ENCODE measurements at places on chromosomes 13 and 19.

DNA sequence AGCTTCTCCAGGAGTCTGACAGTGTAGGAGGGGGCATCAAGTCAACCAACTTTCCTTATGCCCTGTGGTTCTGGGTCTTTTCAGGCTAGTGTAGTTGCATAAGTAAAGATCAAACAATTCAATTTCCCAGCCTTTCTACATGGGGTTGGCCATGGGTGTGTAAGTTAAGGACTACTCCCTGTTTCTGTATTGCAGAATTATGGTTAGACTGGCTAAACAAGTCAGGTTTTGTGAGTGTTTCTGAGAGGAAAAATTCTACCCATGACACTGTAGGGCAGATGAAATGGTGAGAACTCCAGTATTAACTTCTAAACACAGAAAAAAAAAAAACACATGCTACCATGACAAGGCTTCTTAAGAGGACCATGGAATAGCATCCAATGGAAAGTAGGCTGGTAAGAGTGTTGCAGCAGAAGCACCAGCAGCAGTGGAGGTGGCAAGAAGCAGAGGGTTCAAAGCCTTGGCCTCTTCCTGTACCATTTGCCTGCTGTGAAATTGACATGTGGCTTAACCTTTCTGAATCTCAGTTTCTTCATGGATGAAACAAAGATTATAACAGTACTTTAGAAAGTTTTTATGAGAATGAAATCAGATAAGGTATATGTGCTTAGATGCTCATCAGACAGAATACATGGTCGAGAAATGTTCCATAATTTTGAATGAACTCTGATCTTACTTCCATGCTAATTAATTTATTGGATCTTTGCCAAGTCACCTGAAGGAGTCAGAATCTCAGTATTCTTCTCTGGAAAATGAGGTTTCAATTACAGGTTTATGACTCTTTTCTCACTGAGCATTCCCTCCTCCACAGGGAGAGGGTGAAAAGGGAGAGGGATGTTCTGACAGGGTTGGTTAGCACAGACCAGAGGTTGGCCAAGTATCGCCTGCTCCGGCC, 11.4 kb upstream of the SCEL start:
- no peak for DNase-seq

DNA sequence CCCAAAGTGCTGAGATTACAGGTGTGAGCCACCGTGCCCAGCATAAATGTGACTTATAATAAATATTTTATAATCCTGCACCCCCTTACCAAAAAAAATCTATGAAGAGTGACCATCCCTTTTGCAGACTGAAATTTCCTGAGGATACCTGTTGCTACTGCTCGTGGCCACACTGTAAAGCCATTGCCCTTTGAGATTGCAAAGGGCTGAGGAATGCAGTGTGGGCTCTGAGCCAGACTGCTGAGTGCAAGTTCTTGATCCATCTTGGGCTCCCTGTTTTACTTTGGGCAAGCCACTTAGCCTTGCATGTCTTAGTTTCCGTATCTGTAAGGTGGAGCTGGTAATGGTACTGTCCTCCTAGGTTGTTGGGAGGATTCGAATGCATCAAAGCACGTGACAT, 23.4 kb downstream of the SIPA1L3 start:
- no peak for DNase-seq

GRCh38 chr13:107322228-107322627, 754.3 kb upstream of the ARGLU1 start:
- DNase-seq, result no peak

DNA sequence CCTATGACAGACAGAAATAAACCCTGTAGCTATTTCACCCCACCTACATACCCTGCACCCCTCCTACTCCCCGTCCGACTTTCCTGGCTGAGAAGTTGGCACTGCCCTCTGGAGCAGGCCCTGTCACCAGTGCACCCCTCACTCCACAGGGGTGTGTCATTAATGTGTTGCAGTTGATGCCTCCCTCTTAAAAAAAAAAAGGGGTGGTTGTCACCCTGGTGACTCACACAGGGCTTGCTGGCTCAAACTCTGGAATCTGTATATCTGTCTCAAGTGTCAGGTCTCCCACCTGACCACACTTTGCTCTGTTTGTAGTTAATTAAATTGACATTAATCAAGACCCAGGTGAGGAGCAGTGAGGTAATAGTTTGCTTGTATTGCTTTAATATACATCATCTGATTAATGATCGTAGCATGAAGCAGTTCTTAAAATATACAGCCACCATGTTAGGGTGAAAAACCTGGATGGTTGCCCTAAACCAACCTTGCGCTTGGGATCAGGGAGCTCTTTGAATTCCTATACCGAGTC, 2.0 kb upstream of the GATAD2A start:
- DNase-seq, result no peak

DNA sequence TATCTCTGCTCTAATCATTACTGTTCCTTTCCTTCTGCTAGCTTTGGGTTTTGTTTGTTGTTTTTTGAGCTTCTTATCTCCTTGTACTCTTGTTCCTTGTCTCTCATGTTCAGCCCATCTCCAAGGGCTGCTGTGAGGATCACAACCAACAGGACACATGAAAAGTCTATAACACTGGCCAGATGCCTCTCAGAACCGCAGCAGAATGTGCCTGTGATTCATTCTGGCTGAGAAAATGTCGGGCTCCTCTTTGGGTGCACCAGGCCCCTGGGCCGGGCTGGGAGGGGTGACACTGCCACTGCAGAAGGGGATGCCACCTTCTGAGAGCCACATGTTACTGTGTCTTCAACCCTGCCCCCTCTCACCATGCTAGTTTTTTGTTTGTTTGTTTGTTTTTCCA, 48.0 kb downstream of the GGACT start:
- DNase-seq, result no peak

- DNase-seq, result no peak
Measured at GRCh38 chr19:2015608-2015950, at the start of gene BTBD2. BTBD2 (minus strand) TSS chr19:2015714; CDS start chr19:2015703, 11 bp downstream.

DNA sequence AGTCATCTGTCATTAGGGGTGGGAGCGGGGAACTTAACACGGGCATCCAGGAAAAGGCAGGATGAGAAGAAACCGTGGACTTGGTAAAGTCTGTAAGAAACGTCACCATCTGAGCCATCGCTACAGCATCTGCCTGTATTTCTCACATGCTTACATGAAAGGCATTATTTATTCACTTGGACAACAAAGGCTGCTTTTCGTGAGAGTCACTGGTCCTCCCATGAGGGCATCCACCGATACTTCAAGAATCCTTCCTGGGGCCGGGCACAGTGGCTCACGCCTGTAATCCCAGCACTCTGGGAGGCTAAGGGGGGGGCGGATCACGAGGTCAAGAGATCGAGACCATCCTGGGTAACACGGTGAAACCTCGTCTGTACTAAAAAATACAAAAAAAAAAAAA, 16.1 kb downstream of the ZNF446 start:
- DNase-seq, result no peak

- no peak for DNase-seq
Measured at GRCh38 chr13:90793261-90793820, 554.1 kb upstream of the MIR17HG start.

DNA sequence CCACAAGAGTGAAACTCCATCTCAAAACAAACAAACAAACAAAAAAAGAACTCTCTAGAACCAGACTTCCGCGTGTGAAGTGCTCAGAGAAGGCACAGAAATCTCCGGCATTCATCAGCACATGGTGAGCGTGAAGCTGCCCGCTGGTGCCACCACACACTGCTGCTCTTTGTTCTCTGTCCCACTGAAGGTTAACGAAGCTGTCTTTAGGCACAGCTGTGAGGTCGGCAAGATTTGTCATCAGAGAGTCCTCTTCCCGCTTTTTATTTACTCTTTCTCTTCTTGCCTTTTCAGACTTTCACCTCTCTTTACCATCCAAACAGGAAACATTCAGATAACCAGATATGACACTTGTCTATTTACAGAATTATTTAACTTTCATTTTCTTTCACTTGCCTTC, 115.2 kb upstream of the ARGLU1 start:
- DNase-seq, result no peak

GRCh38 chr13:97512732-97513131, 78.8 kb downstream of the RAP2A start:
- DNase-seq, result no peak

DNA sequence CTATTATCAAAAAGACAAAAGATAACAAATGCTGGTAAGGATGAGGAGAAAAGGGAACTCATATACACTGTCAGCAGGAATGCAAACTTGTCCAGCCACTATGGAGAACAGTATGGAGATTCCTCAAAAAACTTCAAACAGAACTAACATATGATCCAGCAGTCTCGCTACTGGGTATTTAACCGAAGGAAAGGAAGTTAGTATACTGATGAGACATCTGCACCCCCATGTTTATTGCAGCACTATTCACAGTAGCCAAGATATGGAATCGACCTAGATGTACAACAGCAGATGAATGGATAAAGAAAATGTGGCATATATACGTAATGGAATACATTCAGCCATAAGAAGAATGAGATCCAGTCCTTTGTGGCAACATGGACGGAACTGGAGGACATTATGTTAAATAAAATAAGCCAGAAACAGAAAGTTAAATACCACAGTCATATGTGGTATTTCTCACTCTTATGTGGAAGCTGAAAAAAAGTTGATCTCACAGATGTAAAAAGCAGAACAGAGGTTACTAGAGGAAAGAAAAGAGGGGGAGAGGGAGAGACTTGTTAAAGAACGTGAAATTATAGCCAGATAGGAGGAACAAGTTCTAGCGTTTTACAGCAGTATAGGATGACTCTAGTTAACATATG, 83.2 kb downstream of the RUBCNL start:
- DNase-seq, result no peak

DNA sequence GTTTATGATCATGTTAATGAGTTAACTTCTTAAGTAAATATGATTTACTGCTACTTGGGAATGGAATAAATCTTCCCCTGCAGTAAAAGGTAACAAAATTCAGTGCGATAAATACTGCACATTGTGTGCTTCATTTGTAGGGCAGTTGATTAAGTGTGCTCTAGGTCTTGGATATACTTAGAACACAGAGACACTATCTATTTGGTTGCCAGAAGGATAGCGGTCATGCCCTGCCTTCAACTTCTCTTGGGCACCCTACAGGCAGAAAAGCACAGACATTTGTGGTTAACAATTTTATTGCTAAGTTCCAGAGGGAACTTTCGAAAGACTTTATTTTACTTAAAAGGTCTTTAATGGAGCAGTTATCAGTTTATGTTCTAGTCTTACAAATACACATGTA, 605.8 kb downstream of the PCDH9 start:
- DNase-seq, result no peak

DNA sequence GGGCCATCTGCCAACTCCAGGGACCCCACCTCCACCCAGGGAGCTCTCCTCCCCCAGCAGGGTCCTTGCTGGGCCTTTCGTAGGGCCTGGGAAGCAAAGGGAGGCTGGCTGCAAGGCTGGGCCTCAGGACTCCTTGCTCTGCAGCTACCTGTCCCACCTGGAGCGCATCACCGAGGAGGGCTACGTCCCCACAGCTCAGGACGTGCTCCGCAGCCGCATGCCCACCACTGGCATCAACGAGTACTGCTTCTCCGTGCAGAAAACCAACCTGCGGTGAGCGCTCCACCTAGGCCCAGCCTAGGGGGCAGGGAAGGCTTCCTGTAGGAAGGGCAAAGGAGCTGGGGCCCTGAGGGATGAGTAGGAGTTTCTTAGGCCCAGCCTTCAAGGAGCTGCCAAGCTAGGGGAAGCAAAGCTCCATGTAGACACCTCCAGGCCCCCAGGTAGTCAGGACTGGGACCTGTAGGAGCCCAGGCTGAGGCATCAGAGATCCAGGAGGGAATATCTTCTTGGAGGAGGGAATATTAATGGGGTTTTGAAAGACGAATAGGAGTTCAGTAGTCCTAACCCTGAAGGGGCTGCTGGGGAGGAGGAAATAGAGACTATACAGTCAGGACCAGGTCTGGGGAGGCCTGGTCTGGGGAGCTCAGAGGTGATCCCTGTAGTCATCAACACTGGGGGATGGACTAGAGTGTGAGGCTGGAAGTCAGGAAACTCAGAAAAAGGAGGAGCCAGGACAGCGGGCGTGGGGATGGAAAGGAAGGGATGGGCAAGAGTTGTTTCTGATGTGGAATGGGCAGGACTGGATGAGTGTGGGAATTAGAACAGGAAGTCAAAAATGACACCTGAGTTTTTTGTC, 16.0 kb downstream of the GNA15 start:
- DNase-seq, result no peak

- peak; percentile 56 for DNase-seq
Measured at GRCh38 chr19:45607071-45608029, 5.3 kb upstream of the GPR4 start.

DNA sequence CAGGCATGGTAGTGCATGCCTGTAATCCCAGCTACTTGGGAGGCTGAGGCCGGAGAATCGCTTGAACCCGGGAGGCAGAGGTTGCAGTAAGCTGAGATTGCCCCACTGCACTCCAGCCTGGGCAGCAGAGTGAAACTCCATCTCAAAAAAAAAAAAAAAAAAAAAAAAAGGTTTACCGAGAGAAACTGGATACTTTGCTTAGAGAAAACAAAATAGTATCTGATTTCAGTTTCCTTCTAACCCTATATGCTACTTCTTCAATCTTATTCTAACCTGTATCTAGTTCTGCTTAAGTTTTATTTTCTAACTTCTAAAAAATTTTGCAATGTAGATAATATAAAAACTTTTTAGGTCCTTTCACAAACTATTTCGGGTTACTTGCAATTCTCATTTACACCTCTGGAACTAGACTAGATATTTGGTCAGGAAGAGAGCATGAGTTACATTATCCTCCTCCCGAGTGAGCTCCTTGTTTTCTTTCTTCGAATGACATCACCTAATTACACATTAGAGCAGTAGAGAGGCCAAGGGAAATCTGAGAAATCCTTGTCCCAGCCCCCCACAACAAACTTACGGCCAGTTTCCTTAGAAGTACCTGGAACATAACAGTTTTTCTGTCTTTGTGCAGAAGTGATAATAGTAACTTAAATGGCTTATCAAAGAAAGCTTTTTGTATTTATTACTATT, 128.9 kb downstream of the B3GLCT start:
- DNase-seq, result no peak

DNA sequence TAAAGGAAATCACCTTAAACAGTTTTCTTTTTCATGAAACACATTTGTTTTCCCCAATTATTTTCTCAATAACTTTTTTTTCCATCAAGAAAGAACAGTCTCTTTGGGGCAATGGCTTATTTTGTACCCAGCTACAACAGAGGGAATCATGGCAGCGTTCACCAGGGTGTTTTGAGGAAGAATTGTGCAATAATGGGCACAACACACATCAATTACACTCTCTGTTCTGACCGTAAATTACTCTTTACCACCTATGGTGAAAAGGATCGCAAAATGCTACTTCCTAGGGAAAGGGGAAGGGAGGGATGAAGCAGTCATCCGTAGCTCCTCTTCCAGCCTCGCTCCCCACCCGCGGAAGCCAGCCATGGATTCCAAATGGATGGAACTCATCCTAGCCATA, 38.6 kb downstream of the TMTC4 start:
- no peak for DNase-seq

GRCh38 chr19:535017-535835, 3.7 kb downstream of the CDC34 start:
- DNase-seq, result peak; percentile 49

DNA sequence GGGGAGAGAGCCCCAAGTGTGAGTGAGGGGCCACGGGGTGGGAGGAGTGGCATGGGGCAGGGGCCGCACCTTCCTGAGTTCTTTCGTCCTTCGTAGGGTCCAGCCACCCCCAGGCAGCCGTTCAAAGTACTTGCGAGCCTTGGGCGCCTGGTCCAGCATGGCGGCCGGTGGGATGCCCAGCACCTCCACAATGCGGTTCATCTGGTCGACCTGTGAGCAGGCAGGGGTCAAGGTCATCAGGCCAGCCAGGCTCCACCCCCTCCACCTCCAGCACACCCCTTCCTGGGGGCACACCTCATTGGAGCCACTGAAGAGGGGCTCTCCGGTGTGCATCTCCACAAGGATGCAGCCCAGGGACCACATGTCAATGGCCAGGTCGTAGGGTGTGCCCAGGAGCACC, 6.7 kb downstream of the DYRK1B start:
- no peak for DNase-seq

Measured in GM13976 (cell line).